ENCODE measurements at places on chromosomes 3 and 15. TPM values are rescaled to one million over a fixed set of nuclear protein-coding genes. Genes with fewer than 3 reads are reported as not detected.
A peak's percentile ranks its signal among the peaks of the same experiment; 100 is the strongest.

The SLC28A2 gene
- not detected for total RNA-seq

The ANKUB1 gene
- not detected for total RNA-seq

The CD200R1 gene
- 9.2 TPM for total RNA-seq

The SNURF gene
- 14.4 TPM for total RNA-seq

GRCh38 chr3:43104660-43105595 is 951 bp downstream of the POMGNT2 start:
- H3K27ac ChIP-seq: no peak overlapping the region
- no peaks in the 10 kb centered on the region for H3K27me3 ChIP-seq
- DNase-seq: peak; percentile 84
- peaks cover 5% of the 10 kb centered on the region for H3K4me1 ChIP-seq
- H3K4me3 ChIP-seq: peak overlapping the region; percentile 65

DNA sequence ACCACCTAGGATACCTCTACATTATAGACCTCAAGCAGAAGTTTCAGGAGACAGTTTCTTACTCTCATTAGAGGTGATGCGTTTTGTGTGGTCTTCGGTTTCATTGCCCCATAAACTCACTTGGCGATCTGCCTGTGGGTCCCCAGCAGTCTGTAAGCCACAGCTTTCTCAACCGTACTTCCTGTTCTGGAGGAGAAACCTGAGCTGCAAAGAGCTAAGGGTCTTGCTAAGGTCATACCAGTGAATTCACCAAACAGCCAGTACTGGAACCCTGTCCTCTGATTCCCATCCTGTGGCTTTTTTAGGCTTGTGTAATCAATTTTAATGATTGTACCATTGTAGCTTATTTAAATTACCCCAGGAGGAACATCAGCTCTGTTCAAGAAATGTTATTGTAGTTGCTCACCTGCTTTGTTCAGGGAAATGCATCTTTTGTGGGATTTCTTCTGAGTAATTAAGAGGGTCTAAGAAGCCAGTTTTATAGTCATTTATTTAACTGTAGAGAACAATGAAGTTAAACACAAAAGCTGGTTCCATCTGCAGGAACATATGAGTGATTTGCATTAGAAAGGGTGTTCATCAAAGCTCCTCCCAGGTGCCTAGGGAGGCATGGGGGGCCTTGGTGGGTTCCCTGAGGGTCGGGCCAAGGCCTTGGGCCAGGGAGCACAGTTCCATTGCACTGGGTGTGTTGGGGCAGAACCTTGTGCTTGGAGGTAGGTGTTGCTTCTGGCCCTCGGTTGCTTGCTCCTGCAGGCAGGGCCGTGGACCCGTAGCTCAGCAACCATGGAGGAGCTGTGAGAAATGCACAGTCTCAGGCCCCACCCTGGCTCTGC is 69.6 kb downstream of the APBA2 start:
- DNase-seq: peak; percentile 35
- H3K4me1 ChIP-seq: no peaks in the 10 kb centered on the region
- no peaks in the 10 kb centered on the region for H3K36me3 ChIP-seq
- peak overlapping the region; percentile 66 for H3K27ac ChIP-seq
- no peak overlapping the region for H3K4me3 ChIP-seq

DNA sequence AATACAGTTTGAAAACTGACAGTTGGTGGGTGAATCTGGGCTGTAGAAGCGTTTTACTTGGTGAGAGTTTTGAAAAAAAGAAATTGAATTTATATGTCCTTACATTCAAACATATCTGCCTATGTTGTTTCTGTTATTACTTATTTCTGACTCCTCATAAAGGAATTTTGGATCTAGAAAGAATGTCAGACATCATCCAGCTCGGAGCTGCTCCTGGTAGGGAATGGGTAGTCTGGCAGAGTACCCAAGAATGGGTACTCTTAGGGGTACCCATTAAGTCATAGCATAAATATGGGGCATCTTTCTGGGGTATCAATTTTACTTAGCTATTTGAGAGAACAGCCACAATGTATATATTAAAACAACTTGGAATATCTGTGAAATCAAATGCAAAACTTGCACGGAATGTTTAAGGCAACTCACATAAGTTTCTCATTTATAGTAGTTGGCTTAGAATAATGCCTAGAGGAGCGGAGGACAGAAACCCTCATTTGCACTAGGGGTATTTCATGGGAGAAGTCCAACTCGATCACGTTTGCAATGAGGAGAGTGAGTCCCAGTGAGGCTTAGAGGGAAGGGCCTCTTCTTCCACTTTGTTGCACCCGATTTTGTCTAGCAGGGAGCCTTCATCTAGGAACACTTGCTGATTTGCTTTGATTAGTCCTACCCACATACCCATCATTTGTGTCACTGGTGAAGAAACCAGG is 2.4 kb upstream of the LARP6 start:
- no peaks in the 10 kb centered on the region for H3K4me1 ChIP-seq
- H3K36me3 ChIP-seq: no peaks in the 10 kb centered on the region
- DNase-seq: no peak
- H3K27me3 ChIP-seq: peaks cover 14% of the 10 kb centered on the region

GRCh38 chr3:100100425-100100824 is 13.9 kb downstream of the FILIP1L start:
- H3K27me3 ChIP-seq: no peaks in the 10 kb centered on the region
- no peak for DNase-seq
- H3K27ac ChIP-seq: no peak overlapping the region
- no peaks in the 10 kb centered on the region for H3K36me3 ChIP-seq

DNA sequence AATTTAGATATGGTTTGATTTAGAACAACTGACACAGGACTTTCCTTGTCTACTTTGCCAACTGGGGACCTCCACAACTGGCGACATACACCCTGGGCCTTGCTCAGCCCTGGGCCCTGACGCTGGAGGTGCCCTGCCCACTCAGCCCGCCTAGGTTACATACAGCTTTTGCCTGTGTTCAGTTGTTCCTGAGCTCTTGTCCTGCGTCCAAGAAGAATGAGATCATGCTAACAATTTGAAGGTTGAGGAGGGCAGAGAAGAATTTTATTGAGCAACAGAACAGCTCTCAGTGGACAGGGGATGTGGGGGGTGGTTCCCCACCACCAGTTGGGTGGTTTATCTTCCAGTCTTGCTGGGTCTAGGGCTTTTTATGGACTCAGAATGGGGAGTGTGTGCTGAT is 67.9 kb downstream of the IQCH start:
- H3K27me3 ChIP-seq: no peaks in the 10 kb centered on the region
- H3K36me3 ChIP-seq: no peaks in the 10 kb centered on the region
- no peak overlapping the region for H3K4me3 ChIP-seq
- no peak overlapping the region for H3K27ac ChIP-seq
- H3K4me1 ChIP-seq: no peaks in the 10 kb centered on the region
- no peak for DNase-seq

Measured in spleen (tissue), 13 donors.